ENCODE measurements at places on chromosomes 6 and 20.

DNA sequence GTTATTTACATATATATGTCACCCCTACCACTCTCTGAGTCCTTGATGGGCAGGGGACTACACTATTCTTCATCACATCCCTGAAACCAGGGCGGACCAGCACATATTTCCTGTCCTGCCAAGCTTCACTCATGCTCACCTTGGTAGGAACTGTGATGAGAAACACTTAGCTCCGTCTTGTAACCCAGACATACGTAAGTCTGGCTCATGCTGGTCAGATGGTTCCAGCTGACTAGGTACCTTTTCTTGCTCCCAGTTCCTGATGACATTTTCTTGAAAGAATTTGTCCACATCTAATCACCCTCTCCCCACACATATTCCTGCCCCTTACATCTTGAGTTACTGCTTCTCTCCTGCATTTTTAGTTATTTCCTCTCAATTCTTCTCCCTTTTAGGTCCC, 122.2 kb upstream of the MYLIP start:
- H3K4me3 ChIP-seq = no peak overlapping the region
- no peak for DNase-seq
- H3K27ac ChIP-seq = no peak overlapping the region
- no peaks in the 10 kb centered on the region for H3K27me3 ChIP-seq
- H3K4me1 ChIP-seq = peaks cover 2% of the 10 kb centered on the region
- no peaks in the 10 kb centered on the region for H3K36me3 ChIP-seq

GRCh38 chr6:713351-713750, 20.4 kb upstream of the EXOC2 start:
- DNase-seq = no peak
- H3K4me3 ChIP-seq = no peak overlapping the region
- H3K36me3 ChIP-seq = no peaks in the 10 kb centered on the region
- H3K27ac ChIP-seq = no peak overlapping the region

DNA sequence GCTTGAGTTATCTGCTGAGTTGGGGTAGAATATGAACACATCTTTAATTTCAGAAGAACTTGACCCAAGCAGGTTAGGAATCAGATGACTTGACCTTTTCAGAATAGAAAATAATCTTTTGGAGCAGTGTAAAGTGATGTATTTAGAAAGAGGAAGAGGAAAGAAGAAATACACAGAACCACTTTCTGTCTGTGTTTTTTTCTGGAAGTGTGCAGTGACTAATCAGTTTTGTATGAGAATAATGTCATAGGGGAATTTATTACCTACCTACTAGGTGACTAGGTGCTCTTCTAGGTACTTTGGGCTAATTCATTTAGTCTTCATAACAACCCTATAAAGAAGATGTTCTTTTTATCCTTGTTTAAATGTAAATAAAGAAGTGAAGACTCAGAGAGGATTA, 3.0 kb downstream of the PPP1R14C start:
- H3K36me3 ChIP-seq = no peaks in the 10 kb centered on the region
- peaks cover 29% of the 10 kb centered on the region for H3K27me3 ChIP-seq
- no peak overlapping the region for H3K27ac ChIP-seq
- H3K4me1 ChIP-seq = no peaks in the 10 kb centered on the region
- no peak for DNase-seq
- H3K4me3 ChIP-seq = no peak overlapping the region

- DNase-seq = no peak
- H3K27ac ChIP-seq = no peak overlapping the region
- H3K4me1 ChIP-seq = no peaks in the 10 kb centered on the region
- no peaks in the 10 kb centered on the region for H3K27me3 ChIP-seq
Measured at GRCh38 chr6:5701174-5701573, 305.6 kb downstream of the NRN1 start.

- H3K4me3 ChIP-seq = no peak overlapping the region
- no peak for DNase-seq
- no peaks in the 10 kb centered on the region for H3K4me1 ChIP-seq
- no peaks in the 10 kb centered on the region for H3K36me3 ChIP-seq
- H3K27me3 ChIP-seq = no peaks in the 10 kb centered on the region
Measured at GRCh38 chr20:46657618-46658017, 6.4 kb upstream of the SLC13A3 start.

DNA sequence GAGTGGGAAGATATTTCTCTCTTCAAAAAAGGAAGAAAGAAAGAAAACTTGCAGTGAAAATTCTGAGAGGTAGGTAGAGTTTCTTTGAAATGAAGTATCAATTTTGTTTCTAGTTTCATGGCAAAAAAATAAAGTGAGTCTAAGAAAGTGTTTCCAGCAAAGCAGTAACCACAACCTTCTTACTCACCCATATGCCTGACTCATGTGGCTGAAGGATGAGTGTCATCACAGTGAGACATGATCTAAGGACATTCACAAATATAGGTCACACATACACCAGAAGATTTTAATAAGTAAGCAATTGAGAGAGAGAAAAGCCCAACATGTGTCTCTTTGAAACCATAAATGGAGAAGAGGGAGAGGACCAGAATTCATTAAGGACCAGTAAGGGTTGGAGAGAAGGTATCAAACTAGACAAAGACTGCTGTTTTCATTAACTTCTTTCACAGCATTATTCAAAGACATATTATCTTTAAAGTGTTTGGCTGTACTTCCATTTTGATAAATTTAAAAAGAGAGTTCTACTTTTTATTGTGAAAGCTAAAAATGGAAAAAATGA, 169.5 kb downstream of the FRK start:
- no peak overlapping the region for H3K4me3 ChIP-seq
- no peak overlapping the region for H3K27ac ChIP-seq
- H3K4me1 ChIP-seq = no peaks in the 10 kb centered on the region
- H3K27me3 ChIP-seq = no peaks in the 10 kb centered on the region
- DNase-seq = no peak
- no peaks in the 10 kb centered on the region for H3K36me3 ChIP-seq

DNA sequence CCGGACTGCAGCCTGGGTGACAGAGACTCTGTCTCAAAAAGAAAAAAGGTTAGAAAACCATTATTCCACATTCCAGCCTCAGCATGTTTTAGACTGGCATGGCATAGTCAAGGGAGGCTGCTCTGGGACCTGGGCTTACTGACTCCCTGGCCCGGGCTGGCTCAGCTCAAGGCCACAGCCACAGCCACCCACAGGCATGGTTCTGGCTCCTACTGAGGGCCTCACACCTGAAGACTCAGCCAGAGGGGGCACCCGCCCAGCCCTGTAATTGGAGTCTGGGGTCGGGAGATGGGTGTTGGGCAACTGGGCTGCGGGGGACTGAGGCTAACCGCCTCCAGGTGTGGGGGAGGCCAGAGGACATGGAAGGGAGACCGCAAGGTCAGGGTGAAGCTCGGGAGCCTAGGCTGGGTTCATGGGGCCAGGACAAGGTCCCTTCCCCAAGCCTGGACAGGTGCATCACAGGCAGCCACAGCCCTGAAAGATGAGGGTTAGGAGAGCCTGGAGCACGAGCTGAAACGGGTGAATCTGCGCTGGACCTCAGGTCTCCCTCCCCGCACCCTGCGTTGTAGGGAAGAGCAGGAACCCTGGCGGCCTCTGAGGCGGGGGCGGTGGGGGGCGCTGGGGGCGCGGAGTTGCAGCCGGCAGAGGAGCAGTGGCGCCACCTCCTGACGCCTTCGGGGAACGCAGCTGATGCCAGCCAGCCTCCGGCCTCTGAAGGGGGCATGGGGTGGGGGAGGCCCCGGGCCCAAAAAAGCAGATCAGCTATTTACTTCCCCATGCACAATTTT, 67.7 kb upstream of the SRSF6 start:
- H3K27ac ChIP-seq = no peak overlapping the region
- H3K4me1 ChIP-seq = no peaks in the 10 kb centered on the region
- no peaks in the 10 kb centered on the region for H3K36me3 ChIP-seq
- no peaks in the 10 kb centered on the region for H3K27me3 ChIP-seq

All from SK-N-SH (cell line).